ENCODE measurements at places on chromosomes 16 and 17.

- no peak for DNase-seq
Observed at GRCh38 chr16:88344411-88345030, 38.2 kb upstream of the ZNF469 start.

DNA sequence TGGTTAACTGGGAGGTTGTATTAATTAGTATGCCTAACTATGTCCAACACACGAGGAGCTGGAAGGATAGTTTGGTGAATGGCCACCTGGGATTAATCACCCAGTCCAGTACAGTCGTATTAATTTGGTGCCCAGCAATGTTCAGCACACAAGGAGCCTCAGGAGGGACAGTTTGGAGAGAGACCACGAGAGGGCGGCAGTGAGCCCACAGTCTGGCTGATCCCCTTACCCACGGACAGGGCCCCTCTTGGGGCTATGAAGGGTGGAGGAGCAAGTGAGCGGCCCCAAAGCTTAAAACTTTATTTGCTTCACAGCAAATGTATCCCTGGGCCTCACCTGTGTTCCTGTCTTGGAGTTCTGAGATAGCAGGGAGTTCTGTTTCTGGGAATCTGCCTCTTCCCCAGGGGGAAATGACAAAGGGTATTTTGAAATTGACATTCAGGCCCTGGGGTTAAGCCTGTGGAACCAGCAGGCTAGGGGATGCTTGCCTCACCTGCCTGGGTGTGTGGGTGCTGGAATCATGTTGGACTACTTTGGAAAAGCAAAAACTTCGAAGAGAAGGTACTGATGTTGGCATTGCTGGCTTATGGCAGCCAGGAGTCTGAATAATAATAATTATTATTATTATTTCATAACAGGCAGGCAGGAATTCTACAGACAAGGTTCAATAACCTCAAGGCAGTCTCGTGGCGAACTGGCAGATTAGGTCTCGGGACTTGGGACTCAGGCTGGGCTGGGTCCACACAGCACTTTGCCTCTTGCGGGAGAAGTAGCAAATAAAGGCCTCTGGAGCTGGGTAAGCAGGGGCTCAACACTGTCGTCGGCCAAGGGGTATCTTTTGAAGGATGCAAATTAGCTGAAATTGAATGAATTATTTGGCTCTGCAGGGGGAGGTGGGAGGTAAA, 227.6 kb upstream of the ASIC2 start:
- DNase-seq = no peak

- DNase-seq = no peak
Observed at GRCh38 chr17:6938637-6939036, 57.2 kb upstream of the ALOX12 start.

DNA sequence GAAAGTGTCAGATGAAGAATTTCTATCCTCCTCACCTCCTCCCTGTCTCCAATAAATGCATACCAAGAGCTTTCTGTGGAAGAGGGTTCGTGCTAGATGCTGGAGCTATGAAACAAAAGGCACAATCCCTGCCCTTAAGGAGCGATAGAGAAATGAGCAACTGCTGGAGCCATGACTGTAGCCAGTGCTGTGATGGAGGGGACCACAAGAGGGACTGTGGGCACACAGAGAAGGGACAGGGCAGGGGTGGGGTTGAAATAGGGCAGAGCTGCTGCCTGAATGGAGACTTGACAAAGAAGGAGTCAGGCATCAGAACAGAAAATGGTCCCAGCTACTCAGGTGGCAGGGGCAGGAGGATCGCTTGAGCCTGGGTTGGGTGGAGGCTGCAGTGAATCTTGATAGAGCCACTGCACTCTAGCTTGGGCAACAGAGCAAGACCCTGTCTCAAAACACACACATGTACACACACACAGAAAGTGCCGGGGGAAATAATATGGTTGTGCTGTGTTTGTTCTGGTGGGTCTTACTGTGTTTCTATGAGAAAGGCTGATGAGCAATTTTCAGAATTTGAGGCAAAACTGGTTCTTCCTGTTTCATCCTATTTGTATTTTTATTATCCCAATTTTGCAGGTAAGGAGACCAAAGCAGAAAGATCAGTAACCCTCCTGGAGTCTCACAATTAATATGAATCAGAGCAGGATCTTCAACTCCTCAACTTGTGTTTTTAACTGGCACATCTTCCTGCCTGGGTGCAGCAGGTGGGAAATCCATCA, 16.5 kb downstream of the TMEM98 start:
- no peak for DNase-seq

DNA sequence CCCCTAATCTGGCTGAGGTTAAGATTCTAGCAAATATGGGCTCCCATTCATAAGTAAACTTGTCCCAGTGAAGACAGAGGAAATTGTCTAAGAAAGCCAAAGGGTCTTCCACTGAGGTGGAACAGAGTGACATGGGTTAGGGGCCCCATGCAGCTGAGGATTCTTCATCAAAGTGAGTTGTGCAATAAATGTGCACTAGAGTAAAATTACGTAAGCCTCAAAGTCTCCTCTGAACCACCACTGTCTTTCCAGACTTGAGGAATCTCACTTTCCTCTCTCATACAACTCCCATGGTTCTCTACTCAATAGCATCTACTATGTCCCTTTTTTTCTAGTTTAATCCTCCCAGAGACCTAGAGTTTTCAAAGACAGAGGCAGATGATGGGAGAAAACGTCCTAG, 132.4 kb downstream of the CA10 start:
- DNase-seq = no peak

DNA sequence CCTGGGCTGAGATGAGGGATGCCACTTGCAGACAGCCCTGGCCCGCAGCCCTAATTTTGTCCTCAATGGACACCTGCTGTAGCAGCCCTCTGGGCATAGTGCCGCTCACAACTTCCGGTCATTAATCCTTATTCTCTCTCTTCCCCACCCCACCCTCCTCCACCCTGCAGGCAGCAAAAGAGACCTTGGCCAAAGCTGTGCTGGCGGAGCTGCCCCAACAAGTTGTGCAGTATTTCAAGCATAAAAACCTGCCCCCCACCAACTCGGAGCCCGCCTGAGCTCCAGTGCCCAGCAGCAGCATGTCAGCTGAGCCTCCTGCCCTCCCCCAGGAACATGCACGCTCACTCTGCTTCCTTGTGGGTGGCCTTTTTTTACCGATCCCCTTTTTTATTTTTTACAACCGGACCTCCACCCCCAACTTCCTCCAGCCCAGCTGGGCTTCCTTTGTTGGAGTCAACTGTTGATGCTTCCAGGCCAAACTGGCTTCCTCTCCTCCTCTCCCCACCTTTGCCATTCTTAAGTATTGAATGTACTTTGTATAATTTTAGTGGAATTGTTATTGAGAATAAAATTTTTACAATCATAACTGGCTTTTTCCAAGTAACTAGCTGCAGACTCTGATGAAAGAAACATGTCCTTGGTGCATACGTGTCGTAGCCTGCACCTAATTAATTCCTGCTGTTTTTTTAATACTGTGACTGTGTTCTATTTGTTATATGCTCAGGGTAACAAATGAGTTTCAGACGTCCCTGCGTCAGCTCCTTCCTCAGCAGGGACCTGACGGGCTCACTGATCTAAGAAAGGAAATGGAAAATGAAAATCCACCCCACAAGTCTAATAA, 38.2 kb downstream of the PSME3IP1 start:
- DNase-seq = peak; percentile 51

DNA sequence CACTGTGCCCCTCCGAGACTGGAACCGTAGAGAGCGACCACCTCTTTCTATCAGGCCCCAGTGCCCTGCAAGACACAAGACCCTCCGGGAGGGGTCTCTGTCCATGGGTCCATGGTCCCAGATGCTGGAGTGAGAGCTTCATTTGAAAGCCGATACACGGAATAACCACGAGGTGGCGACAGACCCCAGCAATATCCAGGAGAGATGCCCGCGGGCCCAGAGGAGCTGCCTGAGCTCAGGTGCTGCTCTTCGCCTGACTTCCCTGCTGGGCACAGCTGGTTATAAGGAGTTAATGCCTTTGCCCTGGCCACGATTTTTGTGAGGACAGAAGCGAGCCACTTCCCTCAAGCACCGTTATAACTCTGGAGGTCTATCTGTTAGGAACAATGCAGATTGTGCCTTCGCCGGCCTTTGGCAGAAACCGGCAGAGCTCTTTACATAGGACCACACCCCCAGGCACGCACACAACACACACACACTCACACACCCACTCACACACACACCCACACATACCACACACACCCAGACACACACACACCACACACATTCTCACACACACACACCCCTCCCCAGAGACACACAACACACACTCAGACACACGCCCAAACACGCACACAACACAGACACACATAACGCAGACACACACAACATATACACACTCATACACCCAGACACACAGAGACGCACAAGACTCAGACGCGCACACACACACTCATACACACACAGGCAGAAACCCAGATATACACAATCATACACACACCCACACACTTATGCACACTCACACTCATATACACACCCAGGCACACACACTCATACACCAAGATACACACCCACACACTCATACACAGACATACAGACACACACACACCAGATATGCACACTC, 436.4 kb downstream of the SOX9 start:
- no peak for DNase-seq

- DNase-seq = no peak
Observed at GRCh38 chr17:41537614-41537954, 9.5 kb upstream of the KRT19 start.

DNA sequence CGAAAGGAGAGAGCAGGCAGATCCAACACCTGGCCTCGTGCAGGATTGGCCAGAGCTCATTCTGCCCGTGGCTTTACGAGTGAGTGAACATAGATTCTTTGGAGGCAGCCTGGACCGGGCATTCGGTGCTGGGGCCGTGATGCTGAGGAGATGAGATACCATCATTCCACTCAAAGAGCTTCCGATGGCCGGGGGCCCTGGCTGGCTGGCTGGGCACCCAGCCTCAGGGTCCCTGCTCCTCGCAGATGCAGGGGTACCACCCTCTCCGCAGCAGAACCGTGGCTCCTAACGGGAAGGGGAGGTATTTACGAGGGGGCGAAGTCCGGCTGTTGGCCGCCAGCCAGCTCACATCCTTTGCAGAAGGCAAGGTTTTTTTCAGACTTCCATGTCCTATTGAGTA, 66.1 kb upstream of the FOXF1 start:
- DNase-seq = no peak

DNA sequence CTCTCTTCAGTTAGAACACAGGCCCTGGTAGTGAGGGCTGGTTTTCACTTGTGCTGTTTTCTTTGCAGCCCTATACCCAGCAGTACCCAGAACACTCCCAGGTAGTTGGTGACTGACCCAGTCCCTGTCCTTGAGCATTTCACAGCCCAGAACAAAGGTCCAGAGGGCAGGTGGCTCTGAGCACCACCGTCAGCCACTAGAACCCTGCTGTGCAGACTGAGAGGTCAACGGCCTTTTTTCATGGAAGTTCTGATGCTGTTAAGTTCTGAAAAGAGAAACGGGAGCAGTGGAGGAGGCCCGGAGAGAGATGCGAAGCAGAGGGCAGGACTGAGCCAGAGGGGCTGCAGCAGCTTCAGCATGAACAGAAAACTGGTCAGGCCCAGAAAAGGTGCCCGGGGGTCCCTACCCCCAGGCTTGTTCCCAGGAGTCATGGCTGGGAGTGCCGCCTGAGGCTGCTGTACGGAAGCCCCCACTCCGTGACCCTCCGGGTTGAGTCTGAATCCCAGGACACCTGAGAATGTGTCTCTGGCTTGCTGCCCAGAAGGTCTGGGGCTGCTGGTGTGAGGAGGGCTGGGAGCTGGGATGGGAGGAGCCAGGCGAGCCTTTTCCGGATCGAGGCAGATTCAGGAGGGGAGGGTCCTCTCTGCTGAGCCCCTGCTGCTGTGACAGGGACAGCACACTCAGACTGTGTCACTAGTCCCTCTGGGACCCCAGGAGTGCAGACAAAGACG, 8.7 kb downstream of the ZNF276 start:
- no peak for DNase-seq

DNA sequence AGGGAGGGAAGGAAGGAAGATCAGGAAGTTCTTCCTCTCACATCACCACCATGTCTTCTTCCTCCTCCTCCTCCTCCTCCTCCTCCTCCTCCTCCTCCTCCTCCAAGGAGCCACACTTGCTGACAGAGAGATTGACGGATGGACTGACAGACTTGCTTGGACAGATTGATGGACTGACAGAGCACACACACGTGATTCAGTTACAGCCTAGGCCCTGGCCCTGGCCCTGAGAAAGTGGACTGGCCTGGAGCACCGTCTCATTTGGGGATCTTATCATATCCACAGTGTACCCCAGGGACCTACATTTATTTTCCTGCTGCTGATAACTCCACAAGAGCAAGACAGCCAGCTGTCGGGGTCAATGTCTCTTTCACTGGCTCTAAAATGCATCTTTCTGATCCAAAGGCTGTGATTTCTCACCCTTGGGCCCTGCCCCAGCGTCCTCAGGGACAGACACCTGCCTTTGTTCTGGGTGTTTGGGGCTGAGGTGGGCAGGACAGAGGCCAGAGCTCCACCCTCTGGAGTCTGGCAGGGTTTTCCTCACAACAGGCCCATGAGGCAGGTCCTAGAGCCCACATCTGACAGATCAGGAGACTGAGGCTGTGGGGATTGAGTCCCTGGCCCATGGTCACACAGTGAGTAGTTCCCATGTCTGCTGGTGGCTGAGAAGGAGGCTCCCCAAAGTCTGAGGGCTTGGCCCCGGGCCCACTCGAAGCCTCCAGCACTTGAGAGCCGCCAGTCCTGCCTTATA, 2.3 kb upstream of the P2RX1 start:
- DNase-seq = no peak

Measured in AG09309 (cell line).